ENCODE measurements at places on chromosomes 11 and 22.

DNA sequence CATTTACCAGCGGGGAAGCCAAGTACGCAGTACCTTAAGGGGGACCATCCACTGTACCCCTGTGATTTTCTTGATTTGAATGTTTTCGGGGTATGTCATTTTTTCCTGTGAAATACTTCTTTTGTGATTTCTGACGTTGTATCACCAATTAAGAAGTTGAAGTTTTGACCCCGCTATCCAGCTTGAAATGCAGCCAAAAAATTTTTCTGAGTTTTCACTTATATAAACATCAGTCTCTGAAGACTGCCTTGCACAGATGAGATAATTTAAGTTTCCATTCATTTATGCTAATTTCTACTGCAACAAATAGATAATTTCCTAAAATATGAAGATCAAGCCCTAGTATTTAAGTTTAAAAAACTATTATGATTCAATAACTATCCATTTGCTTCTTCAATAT is 20.0 kb downstream of the CTSC start:
- no peak for DNase-seq

GRCh38 chr11:10844796-10845195 is 13.1 kb downstream of the ZBED5 start:
- no peak for DNase-seq

GRCh38 chr11:94934362-94934761 is 39.0 kb downstream of the CWC15 start:
- DNase-seq = no peak

- DNase-seq = no peak
These were observed 13.0 kb upstream of the MALAT1 start for GRCh38 chr11:65485920-65486219.

DNA sequence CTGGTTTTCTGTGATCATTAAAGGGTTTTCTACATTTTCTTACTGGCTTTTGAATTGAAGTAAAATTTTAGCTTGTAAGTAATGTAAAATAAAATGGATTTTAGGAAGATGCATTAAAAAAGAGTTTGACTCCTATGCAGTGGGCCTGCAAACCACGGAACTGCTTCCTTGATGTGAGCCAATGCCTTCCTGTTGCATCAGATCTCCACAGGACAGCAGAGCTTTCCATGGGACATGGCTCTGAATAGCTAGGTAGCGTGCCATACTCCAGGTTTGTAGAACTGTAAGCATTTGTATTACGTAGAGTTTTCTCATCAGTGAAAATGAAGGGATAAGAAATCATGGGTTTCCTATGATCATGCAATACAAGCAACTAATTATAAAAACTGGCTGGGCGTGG is 133.4 kb downstream of the SWAP70 start:
- no peak for DNase-seq

- no peak for DNase-seq
These were observed 113.2 kb downstream of the MIAT start for GRCh38 chr22:26770624-26771023.

GRCh38 chr11:122101625-122102291 is 14.3 kb downstream of the BLID start:
- no peak for DNase-seq

GRCh38 chr11:67379061-67380058 is 6.0 kb upstream of the CLCF1 start:
- no peak for DNase-seq

DNA sequence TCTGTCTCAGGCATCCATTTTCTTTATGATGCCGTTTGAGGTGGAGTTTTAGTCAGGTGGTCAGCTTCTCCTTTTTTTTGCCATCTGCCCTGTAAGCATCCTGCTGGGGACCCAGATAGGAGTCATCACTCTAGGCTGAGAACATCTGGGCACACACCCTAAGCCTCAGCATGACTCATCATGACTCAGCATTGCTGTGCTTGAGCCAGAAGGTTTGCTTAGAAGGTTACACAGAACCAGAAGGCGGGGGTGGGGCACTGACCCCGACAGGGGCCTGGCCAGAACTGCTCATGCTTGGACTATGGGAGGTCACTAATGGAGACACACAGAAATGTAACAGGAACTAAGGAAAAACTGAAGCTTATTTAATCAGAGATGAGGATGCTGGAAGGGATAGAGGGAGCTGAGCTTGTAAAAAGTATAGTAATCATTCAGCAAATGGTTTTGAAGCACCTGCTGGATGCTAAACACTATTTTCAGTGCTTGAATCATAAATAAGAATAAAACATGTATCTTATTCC is 10.9 kb upstream of the HBE1 start:
- DNase-seq = no peak

DNA sequence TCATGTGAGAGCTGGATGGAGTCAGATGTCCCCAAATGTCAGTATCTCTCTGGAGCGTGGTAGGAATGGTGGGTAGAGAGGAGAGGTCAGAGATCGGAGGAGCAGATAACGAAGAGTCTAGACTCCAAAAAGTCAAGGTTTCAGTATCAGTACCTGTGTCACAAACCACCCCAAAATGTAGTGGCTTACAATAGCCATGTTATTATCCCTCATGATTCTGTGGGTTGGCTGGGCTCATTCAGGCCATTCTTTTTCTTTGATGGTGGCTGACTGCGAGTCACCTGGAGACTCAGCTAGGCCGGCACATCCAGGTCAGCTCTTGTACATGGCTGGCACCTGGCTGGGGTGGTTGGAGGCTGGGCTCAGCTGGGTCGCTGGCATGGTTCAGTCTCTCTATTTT is 7.3 kb upstream of the SSTR3 start:
- DNase-seq = no peak

GRCh38 chr11:94653561-94653960 is 86.4 kb downstream of the PIWIL4 start:
- no peak for DNase-seq

DNA sequence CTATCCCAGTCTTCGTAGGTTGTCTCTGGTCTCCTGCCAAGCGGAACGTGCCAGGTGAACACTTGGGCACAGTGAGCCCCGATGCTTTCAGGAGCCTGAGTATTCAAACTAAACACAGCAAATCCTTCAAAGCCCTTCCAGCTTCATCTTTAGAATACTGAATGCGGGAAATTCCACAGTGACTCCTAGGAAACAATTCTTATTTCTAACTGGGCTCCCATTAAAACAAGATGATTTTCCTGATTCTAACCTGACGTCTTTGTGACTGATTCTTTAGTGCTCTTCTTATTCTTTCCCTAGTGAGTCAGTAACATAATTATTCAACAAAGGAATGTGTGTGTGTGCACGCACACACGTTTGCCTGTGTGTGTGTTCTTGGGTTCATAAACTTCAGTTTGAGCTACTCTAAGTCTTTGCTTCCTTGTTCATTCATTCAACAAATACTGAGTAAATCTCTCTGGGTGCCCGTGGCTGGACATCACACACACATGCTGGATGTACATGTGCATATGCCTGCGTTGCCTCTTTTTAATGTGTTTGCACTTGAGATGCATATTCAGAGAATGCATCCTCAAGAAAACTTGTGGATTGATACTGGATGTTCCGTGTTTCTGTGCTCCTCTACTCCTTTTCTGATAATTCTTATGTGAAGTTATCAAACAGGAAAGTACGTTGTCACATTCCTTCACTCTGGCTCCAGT is 134.5 kb downstream of the WNT7B start:
- DNase-seq = no peak

DNA sequence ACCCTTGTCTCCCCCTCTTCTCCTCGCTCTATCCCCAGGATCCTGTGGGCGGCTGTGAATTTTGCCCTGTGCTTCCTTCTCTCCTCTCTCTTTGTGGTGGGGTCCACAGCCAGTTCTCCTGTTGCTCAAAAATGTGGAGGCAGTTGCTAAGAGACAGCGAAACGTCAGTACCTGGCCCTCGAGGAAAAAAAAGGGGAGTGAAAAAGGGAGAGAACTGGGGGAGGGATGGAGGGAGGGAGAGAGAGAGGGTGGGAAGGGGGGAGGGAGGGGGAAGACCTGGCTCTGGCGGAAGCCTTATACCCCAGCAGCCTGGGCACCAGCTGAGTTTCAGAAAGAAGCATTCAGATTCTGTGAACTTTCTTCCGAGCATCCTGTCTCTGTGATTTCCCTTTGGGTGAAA is 2.1 kb upstream of the LRRC55 start:
- DNase-seq = no peak

DNA sequence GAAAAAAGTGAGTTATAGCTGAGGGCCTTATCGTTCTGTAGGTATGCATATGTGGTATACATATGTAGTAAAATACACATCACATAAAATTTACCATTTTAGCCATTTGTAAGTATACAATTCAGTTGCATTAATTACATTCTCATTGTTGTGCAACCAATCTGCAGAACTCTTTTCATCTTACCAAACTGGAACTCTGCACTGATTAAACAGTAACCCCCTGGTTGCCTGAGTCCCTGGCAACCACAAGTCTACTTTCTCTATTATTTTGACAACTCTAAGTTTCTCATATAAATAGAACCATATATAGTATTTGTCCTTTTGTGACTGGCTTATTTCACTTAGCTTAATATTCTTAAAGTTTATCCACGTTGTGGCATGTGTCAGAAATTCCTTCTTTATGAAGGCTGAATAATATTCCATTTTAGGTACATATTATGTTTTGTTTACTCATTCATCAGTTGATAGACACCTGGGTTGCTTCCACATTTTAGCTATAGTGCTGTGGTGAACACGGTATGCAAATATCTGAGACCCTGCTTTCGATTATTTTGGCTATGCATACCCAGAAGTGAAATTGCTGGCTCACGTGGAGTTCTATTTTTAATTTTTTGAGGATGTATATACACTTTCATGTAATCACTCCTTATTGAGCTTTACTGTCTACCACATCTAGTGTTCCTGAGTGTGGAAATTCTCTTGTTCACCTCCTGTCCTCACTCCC is 1.6 kb upstream of the DDX10 start:
- no peak for DNase-seq

DNA sequence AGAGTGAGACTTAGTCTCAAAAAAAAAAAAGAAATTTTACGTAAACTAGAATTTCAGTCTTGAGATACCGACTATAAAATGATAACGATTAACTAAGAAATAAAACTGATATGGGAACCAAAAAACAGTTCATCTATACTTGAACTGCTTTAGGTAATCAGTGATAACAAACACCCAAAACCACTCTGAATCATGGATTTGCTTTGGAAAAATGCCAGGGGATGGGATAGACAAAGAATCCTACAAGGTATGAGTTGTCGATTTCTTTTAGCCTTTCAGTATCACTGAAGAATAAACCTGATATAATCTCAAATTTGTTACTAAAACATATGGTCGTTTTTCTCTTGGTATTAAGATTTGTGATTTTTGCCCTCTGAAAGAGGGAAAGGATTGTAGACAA is 13.7 kb downstream of the CSTF3 start:
- DNase-seq = no peak

GRCh38 chr11:85989746-85990145 is 79.1 kb downstream of the PICALM start:
- no peak for DNase-seq

- no peak for DNase-seq
These were observed 9.5 kb downstream of the SDF2L1 start for GRCh38 chr22:21651521-21652009.

GRCh38 chr11:8067567-8067928 is 13.5 kb upstream of the TUB start:
- DNase-seq = no peak

- DNase-seq = no peak
These were observed 17.5 kb upstream of the ARAP1 start for GRCh38 chr11:72769680-72770079.

- no peak for DNase-seq
These were observed 1075.9 kb downstream of the BRD1 start for GRCh38 chr22:48751539-48752437.

DNA sequence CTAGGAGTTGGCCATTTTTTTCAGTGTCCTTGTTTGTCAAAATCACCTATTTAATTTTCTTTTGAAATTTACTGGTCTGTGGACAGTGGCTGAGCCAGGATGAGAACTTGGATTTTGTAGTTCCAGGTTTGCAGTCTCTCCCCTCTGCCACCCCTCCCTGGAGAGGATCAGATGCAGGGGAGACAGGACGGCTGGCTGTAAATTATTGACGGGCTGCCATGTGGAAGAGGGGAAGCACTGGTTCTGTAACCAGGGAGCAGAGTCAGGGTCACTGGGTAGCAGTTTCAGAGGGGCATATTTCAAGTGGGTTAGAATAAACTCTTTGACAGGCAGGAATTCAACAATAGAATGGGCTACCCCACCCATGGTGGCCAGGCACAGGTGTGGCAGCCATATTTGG is 20.6 kb upstream of the YWHAH start:
- DNase-seq = no peak

DNA sequence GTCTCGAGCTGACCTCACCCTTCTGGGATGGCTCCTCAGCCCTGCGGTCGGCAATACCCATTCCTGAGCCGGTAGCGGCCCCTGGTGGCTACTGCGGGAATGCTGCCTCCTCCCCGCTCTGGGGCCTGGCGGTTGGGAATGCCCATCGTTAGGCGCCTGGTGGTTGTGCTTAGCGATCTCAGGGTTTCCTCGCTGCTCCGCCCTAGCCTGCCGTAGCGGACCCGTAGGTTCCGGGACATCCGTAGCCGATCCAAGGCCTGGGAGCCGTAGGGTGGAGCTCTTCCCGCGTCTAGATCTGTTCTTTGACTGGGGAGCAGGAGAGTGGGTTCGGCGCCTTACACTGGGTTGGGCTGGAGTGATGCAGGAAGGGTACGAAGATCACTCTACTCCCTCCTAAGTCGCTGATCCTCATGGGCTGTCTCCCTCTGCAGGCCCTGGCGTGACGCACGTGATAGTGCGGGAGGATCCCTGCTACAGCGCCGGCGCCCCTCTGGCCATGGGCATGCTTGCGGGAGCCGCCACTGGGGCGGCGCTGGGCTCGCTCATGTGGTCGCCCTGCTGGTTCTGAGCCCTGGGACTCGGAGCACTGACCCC is 14.8 kb downstream of the PLEKHB1 start:
- peak; percentile 81 for DNase-seq

- DNase-seq = no peak
These were observed 14.1 kb downstream of the DCPS start for GRCh38 chr11:126317756-126318573.

DNA sequence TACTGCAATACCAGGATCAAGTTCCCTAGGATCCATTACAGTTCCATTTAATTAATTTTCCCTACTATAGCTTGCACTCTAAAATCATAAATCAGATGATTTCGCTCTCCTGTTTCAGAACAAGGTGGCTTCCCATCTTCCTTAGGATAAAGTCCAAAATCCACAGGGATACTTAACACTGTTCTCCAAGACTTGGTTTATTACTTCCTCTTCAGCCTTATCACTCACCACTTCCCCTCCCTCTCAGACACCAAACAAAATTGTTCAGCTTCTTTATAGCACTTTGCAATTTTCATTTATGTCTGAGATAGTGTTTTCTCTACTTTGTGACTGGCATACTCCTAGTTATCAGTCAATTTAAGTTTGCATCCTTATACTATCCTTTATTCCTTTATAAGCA is 124.6 kb downstream of the GRIA4 start:
- DNase-seq = no peak
